Hematopoietic multipotent progenitor cell (in vitro differentiated cells): ENCODE measurements at places on chromosomes 16 and 17.

DNA sequence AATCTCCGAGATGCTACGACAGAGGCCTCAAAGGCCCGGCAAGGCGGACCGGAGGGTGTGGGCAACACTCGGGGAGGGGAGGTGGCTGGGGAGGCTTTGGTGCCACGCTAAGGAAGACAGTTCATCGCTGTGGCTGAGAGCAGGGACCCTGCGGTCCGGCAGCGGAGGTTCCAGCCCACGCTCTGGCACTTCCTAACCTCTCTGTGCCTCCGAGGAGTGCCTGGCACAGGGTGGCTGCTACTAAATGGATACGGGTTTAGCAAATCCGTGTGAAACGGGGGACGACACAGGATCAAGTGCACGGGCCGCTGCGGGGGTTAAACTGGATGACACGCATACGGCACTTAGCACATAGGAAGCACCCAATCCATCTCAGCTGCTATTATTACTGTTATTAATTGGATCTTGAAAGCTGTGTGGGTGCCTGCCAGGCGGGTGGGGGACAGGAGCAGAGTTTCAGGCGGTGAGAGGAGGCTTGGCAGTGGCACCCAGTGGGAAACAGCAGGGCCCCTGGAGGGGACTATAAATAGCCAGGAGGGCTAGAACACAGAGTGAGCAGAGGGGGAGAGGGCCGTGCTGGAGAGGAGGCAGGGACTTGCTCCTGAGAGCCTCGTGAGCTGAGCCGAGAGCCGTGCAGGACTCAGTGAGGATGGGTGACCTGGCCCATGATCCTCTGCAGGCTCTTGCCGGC lies 45.0 kb downstream of the ABR start:
- DNase-seq: no peak

DNA sequence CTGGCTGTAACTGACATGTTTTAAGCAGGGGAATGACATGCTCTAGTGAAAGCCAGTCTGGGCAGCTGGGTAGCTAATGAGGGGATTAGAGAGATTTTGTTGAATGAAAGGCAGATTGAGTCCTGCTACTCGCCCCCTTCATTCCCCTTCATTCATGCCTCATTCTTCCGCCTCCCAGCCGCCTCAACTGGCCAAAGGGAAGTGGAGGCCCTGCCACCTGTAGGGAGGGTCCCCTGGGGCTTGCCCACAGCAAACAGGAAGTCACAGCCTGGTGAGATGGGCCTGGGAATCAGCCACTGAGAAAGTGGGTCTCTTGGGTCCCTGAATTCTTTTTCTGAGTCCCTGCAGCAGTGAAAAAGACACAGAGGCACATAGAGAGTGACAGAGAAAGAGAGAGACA lies 1.1 kb upstream of the CD19 start:
- no peak for DNase-seq

DNA sequence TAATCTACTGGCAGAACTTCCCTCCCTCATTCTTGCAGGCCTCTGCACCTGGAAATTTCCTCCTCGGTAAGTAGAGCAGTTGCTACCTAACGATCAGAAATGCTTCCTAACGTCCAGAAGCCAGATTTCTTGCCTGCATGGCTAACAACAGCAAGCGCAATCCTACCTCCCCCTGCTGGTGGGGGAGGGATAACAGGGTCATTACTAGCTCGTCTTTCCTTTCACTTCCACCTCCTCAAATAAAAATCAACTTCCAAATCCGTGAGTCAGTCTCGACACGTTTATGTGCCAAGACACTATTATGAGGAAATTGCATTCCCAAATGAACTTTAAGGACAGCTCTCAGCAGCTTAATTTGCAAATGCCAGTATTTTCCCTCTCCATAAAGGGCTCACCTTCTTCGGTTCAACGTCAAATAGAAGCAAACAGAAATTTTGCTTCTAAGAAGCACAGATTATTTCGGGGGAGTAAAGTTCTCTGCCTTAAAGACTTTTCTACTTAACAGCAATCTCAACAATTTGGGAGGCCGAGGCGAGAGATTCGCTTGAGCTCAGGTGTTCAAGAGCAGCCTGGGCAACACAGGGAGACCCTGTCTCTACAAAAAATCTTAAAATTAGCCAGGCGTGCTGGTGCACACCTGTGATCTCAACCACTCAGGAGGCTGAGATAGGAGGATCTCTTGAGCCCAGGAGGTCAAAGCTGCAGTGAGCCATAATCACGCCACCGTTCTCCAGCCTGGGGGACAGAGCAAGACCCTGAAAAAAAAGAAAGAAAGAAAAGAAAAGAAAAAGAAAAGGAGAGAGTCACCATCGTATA lies 188.6 kb upstream of the PSMD7 start:
- DNase-seq: peak; percentile 62

- peak; percentile 30 for DNase-seq
Observed at GRCh38 chr16:27690608-27691007, 140.7 kb downstream of the KATNIP start.

- no peak for DNase-seq
Observed at GRCh38 chr17:45834471-45835396, 9.9 kb upstream of the SPPL2C start.

DNA sequence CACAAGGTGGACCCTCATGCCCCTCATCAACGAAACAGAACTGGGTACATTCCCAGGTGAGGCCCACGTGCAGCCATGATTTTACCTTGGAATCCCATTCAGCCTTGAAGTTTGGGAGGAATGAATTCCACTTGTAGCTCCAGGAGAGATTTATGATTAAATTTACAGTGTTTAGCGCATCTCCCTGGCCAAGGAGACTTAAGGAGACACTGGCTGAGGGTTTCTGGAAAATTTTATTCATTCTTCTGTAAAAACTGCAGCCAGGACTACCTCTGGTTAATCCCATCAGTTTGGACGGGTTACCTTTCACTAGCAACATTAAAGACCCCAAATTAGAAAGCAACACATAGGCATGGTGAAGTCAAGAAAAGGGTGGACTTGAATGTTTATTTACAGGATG lies 87.2 kb upstream of the SMURF2 start:
- DNase-seq: no peak

DNA sequence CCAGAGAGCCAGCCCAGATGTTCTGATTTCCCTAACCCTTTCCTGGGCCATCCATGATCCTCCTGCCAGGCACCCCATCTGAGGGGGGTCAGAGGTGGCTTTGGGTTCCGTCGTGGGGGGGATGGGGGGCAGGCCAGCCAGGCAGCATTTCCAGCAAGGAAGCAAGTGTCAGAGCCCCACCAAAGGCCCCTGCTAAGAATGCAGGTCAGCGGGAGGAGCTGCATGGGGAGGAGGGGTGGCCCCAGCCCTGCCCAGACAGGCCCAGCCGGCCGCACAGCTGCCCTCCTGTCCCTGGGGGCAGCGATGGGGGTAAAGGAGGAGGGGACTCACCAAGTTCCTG lies 2.3 kb upstream of the SCRN2 start:
- DNase-seq: no peak

DNA sequence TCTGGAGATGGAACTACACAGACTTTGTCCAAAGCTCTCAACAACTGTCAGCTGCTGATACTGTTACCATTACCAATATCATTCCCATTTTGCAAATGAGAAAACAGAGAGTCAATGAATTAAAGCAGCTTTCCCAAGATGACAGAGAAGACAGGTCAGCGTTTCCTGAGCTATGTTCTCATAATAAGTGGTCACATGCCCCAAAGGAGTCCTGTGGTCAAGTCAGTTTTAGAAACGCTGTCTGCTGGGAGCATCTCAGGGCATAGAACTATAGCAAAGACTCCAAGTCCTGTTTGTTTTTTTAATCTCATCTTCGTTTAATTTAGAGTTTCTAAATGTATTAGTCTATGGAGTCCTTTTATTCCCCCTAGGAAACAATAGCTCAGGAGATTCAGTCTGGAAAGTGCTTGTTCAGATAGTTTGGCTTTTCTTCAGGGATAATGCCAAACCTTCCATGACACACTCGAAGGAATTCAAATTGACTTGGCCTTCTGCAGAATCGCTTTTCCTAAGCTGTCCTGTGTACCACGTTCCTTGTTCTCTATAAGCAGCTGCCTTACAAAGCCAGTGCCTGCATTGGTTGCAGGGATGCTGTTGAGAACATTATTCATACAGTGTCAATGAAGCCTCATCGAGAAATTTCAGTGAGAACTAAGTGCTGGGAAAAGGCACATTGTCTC lies 12.1 kb downstream of the CCDC42 start:
- no peak for DNase-seq

DNA sequence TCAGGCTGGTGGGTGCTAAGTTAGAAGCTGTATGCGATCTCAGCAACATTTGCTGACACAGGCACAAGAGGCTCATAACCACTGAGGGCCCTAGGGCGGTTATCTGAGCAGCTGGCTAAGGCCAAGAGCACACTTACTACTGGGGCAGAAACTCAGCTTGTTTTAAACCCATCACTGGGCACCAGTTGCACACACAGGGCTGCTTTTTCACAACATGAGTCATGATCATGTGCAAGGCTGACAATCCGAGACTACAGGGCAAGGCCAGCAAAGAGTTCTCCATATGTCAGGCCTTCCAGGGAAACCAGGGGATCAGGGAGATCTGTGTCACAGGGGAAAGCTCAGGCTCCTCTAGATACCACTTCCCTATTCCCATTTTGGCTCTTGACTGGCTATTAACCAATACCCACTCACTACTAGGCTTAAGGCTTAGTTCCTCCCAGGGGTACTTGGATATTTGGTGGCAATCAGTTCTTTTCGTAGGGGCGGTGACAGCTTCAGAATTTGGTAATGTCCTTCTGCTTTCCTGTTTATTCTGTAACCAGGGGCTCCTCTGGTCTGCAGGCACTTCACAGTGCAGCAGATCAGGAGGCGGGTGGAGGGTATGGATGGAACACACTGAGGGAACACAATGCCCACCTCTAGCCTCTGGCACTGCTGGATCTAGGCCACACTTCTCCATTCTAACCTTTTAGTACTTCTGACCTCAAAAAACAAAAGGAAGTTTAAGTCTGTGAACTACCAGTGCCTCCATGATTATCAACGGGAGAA lies 44.9 kb upstream of the ERN1 start:
- peak; percentile 36 for DNase-seq

GRCh38 chr17:82237746-82238471 lies 9.1 kb downstream of the SLC16A3 start:
- no peak for DNase-seq

GRCh38 chr16:87160234-87160636 lies 157.0 kb downstream of the C16orf95 start:
- no peak for DNase-seq

- no peak for DNase-seq
Observed at GRCh38 chr17:17017343-17018014, 24.8 kb upstream of the MPRIP start.

DNA sequence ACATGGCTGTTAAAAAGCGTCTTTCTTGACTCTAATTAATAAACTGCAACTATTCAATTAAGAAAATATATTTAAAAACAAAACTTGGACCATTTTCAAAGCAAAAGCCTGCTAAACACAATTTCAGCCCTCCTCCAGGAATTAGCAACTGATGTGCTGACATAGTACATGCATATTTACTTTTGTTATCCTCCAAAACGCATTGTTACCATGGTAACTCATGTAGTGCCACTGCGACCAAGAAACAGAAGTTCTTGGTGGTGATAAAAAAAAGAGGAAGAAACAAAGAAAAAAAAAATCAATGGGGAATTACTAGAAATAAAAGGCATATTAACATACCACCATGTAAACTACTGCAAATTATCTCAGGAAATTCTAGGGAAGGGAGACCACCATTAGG lies 793.4 kb upstream of the CDH8 start:
- peak; percentile 53 for DNase-seq

GRCh38 chr16:68046106-68046505 lies 23.0 kb downstream of the DUS2 start:
- DNase-seq: no peak

GRCh38 chr17:2723505-2723996 lies 12.0 kb upstream of the CLUH start:
- no peak for DNase-seq

GRCh38 chr16:85428168-85428898 lies 184.8 kb upstream of the GSE1 start:
- DNase-seq: no peak

DNA sequence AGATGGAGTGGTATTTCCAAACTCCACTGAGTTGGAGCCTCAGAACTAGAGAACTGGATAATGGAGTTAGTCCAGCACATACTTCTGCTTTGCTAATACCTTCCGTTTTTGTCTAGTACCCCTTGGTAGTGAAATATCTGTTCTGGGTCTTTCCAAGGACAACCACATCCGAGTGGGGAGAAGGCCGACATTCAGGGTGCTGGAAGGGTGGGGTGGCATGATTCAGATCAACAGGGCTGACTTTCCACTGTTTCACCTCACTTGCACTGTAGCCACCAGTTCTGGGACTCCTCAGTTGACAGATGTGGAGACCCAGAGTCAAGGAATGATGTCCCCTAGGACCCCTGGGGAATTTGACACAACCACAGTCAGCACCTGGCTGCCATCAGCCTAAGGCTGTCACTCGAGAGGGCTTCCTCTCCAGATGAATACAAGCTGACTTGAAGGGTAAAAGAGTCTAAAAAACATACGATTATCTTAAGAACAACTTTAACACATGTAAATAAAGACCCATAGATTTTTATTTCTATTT lies 84.8 kb upstream of the HNF1B start:
- no peak for DNase-seq
